ENCODE measurements at places on chromosomes 4 and X.

GRCh38 chr4:145154573-145154972 is 25.8 kb downstream of the OTUD4 start:
- DNase-seq, result no peak

- DNase-seq, result no peak
Observed at GRCh38 chrX:97685753-97686152, 802.0 kb downstream of the RPA4 start.

GRCh38 chrX:118199997-118200396 is 83.4 kb upstream of the KLHL13 start:
- DNase-seq, result no peak

GRCh38 chr4:21893136-21893535 is 55.4 kb downstream of the KCNIP4 start:
- DNase-seq, result no peak

GRCh38 chrX:28888416-28888815 is 301.2 kb downstream of the IL1RAPL1 start:
- DNase-seq, result no peak

DNA sequence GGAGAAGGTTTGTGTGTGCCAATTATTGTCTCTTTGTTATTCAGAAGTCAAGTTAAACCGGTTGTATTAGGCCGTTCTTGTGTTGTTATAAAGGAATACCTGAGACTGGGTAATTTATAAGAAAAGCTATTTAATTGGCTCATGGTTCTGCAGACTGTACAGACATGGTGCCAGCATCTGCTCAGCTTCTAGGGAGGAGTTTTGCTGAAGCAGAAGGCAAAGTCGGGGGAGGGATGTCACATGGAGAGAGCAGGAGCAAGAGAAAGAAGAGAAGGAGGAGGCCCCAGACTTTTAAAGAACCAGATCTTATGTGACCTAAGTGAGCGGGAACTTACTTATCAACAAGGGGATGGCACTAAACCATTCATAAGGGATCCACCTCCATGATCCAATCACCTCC is 349.3 kb upstream of the PCDH18 start:
- DNase-seq, result no peak

GRCh38 chr4:145830699-145831098 is 107.9 kb downstream of the ZNF827 start:
- no peak for DNase-seq

GRCh38 chrX:39936886-39937770 is 160.6 kb downstream of the BCOR start:
- no peak for DNase-seq

DNA sequence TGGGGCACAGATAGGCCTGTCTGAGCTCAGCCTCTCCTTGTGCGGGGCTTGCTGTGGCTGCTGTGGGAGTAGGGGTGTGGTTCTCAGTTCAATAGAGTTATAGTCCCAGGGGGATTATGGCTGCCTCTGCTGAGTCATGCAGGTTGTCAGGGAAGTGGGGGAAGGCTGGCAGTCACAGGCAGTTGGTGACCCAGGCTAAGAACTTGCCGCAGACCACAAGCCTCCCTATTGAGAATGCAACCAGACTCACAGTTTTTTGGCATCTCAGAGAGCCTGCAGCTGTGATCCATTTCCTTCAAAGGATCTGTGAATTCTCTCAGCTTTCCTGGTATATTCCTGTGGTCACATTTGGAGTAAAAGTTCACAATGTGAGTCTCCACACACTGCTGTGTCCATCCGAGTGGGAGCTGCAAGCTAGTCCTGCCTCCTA is 364.9 kb downstream of the ZNF674 start:
- DNase-seq, result peak; percentile 91

GRCh38 chr4:172778583-172778982 is 390.0 kb upstream of the GALNT7 start:
- DNase-seq, result no peak

DNA sequence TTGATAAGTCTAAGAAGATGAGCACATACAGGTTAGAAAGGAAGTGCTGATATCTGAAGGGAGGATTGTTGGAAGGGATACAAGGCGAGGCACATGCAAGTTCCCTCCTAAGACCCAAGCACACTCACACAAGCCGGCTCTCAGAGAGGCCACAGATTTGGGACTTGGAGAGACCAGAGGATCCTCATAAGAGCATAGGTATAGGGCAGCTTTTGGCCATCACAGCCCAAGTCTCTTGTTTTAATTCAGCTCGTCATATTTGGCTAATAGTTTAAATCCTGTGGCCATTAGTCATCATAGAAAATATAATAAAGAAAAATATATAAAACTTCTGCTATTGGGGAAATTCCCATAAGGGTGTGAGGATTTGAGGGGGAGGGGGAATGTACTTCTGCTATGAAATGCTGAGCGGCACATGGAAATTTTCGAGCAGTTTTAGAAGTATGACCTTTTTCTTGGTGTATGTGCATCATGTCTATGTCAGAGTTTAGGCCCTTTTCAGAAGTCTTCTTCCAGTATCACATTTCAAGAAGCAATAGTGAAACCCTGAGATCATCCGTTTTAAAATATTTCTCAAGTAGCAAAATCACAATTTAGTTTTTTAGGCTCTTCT is 97.7 kb downstream of the NFKB1 start:
- DNase-seq, result no peak

DNA sequence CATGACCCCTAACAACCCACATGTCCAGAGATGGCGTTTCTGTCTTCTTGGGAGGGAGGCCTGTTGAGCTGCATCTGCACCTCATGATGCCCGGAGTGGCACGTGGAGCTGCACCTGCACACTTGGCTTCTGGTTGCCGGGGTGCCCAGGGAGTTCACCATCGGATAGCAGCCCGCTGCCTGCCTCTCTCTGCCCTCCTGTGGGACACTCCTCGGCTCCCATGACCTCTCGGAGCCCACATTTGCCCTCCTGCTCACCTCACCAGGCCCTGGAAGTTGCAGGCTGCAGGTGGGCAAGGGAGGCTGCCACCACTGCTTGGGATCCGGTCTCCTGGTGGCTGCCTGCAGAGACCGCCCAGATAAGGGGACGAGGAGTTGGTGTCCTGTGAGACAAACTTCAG is 74.1 kb downstream of the TRAPPC11 start:
- DNase-seq, result no peak

DNA sequence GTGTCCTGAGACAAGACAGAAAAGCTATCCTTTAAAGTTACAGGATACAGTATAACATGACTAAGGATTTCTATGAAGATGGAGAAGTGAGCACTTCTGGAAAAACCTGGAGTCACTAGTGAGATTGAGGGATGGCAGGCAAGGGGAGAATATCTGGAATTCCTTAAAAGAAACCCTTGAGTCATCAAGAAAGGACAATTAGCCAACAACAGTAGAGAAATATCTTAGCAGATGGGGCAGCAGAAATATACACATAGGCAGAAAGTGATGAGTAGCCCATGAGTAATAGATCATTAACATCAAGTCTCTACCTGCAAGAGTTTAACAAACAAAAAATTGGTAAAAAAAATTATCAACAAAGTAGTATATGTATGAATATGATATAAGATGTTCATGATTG is 858.8 kb upstream of the FRG1 start:
- no peak for DNase-seq

DNA sequence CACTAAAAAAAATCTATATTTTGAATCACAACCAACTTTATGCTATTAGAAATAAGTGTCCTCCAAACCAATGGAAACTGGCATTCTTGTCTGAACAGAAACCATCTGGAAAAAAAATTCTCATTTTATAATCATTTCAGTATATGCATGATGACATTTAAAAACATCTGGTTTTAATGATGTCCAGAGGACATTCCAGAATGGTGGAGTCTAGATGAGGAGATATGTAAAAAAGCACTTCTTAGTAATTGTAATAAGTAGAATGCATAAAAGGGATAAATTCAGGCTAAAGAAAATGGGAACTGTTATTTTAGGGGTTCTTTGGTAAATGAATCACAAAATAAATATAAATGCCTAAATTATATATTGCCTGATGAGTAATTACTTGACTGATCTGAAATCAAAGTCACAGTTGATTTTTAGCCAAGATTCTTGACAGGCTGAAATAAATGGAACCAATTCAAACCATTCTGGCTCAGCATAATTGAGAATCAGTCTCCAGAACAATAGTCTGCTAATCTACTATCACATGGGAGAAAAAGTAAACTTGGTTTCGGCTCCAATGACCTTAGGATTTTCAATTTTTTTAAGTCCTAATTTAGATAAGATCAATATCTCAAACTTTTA is 636.6 kb downstream of the FAT4 start:
- DNase-seq, result peak; percentile 37

DNA sequence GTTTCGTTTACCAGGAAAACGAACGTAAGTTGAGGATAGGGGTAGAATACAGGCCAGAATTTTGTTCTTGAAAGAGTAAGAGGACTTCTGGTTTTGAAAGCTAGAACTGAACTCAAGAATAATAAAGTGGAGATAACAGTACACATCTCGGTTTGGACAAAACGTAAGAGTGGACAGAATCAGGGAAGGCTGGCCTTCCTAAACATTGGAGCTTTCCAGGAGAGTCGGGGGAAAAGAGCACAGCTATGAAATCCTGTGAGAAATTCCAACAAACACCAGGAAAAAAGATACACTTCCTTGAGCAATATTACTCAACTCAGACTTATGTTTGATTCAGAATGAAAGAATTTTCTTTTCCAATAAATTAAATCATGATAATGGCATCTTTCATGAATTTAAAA is 1.2 kb downstream of the CTSO start:
- DNase-seq, result no peak

GRCh38 chr4:62923783-62924182 is 1485.5 kb downstream of the TECRL start:
- no peak for DNase-seq

GRCh38 chr4:77930154-77930639 is 67.6 kb downstream of the MRPL1 start:
- no peak for DNase-seq

DNA sequence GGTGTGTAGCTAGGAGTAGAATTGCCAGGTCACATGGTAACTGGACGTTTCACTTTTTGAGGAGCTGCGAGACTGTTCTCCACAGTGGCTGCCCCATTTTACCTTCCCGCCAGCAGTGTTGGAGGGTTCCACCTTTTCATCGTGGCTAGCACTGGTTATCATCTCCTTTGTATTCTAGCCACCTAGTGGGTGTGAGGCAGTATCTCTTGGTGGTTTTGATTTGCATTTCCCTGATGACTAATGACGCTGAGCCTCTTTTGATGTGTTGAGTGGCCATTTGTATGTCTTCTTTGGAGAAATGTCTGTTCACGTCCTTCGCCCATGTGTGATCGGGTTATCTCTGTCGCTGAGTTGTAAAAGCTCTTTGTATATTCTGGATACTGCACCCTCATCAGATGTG is 10.6 kb downstream of the ABCD1 start:
- DNase-seq, result no peak

DNA sequence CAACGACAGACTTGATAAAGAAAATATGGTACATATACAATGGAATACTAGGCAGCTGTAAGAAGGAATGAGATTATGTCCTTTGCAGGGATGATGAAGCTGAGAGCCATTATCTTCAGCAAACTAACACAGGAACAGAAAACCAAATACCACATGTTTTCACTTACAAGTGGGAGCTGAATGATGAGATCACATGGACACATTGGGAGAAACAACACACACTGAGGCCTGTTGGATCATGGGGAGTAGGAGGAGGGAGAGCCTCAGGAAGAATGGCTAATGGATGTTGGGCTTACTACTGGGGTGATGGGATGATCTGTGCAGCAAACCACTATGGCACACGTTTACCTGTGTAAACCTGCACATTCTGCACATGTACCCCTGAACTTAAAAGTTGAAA is 209.7 kb downstream of the SPRY1 start:
- no peak for DNase-seq

DNA sequence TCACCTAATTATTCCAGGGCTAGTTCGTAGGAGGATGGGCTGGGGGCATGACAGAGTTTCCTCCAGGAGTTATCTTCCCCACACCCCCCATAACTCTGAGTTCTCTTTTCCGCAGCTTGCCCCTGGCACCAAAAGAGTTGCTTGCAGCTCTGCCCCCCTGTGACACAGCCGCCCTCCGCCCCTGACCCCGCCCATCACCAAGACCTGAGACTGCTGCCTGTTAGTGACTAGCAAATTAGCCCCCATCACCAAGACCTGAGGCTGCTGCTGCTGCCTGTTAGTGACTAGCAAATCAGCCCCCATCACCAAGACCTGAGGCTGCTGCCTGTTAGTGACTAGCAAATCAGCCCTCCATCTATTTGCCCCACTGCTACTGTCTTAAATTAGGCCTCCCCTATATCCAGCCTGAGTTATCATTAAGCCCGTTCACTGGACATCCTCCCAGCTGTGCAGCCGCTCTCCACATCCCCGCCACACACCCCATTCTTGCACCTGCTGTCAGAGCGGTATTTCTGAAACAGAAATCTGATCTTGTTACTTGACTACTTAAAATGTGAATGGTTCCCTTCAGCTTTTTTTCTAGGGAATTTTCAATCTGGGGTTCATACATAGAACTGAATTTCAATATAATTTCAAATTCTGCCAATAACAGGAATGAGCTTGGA is 1.5 kb upstream of the PAPSS1 start:
- no peak for DNase-seq
